ENCODE measurements at places on chromosomes 3 and 15. TPM values are rescaled to one million over a fixed set of nuclear protein-coding genes. Genes with fewer than 3 reads are reported as not detected.

GOLGA8R gene
- 0.16 TPM for total RNA-seq

CMTM7 gene
- 35.7 TPM for total RNA-seq

ALPK3 gene
- total RNA-seq, result 0.10 TPM

REC114 gene
- not detected for total RNA-seq

GUCA1C gene
- total RNA-seq, result not detected
